Sigmoid colon (tissue), 7 donors: ENCODE measurements at places on chromosomes 6 and 20. TPM values are rescaled to one million over a fixed set of nuclear protein-coding genes. Genes with fewer than 3 reads are reported as not detected.

GRCh38 chr20:33441142-33441955 is 2.2 kb downstream of the SNTA1 start:
- DNase-seq = no peak
- H3K4me1 ChIP-seq = peaks cover 30% of the 10 kb centered on the region
- no peak overlapping the region for H3K4me3 ChIP-seq
- peaks cover 1% of the 10 kb centered on the region for H3K36me3 ChIP-seq
- H3K27ac ChIP-seq = peak overlapping the region; percentile 37
- H3K27me3 ChIP-seq = no peaks in the 10 kb centered on the region

DNA sequence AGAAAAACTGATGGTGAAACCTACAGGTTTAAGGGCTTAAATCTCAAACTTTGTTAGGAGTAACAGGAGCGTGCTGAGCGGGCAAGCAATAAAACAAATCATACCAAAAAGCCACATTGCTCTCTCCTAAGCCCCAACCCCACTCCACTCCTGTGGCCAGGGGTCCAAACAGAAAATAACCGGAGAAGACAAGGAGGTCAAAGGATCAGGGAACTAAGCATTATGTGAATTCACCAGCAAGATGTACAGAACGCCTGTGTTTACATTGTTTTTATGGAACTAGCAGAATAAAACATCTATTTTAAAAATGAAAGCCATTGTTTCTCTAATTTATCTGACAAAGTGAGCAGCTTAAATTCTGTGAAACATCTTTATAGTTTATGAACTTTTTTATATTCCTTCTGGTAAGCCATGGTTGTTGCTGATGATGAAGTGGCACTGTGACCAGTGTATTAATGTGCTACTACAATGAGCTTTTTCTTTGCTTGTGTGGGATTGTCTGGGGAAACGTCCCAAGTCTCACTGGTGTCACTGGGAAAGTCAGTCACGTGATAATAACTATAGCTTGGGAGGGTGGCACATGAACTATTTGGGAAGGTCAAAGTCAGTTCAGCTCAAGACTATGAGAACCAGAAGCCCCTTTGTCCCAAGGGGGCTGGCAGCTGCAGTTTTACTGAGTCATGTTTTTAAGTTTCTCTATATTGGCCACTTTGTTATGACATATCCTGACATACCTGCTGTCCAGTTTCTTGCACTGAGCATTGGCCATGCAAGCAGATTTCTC is 9.8 kb downstream of the FAM210B start:
- no peaks in the 10 kb centered on the region for H3K27me3 ChIP-seq
- peaks cover 14% of the 10 kb centered on the region for H3K36me3 ChIP-seq
- no peak overlapping the region for H3K4me3 ChIP-seq
- no peaks in the 10 kb centered on the region for H3K4me1 ChIP-seq
- no peak for DNase-seq

DNA sequence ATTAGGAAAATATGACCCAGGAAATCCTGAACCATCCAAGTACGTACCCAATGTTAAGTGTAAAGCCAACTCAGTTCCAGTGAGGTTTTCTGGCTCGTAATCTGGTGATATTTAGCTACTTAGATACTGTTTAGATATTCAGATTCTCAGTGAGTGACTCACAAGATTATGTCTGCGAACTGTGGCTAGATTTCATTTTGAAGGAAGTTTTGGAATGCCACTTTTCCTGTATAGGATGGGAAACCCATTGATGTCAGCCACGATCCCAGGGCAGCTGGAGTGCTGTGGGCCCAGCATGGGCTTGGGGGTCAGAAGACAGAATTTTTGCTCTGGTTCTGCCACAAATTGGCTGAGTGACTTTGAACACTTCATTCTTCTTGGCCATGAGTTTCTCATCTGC is 76.3 kb downstream of the TMEM170B start:
- no peak for DNase-seq
- no peak overlapping the region for H3K27ac ChIP-seq
- H3K4me3 ChIP-seq = no peak overlapping the region
- no peaks in the 10 kb centered on the region for H3K27me3 ChIP-seq
- H3K4me1 ChIP-seq = peaks cover 11% of the 10 kb centered on the region
- H3K36me3 ChIP-seq = no peaks in the 10 kb centered on the region

- no peak overlapping the region for H3K27ac ChIP-seq
- no peaks in the 10 kb centered on the region for H3K27me3 ChIP-seq
- no peaks in the 10 kb centered on the region for H3K4me1 ChIP-seq
- no peaks in the 10 kb centered on the region for H3K36me3 ChIP-seq
- no peak overlapping the region for H3K4me3 ChIP-seq
Measured at GRCh38 chr6:135464634-135465033, 32.9 kb downstream of the AHI1 start.

DNA sequence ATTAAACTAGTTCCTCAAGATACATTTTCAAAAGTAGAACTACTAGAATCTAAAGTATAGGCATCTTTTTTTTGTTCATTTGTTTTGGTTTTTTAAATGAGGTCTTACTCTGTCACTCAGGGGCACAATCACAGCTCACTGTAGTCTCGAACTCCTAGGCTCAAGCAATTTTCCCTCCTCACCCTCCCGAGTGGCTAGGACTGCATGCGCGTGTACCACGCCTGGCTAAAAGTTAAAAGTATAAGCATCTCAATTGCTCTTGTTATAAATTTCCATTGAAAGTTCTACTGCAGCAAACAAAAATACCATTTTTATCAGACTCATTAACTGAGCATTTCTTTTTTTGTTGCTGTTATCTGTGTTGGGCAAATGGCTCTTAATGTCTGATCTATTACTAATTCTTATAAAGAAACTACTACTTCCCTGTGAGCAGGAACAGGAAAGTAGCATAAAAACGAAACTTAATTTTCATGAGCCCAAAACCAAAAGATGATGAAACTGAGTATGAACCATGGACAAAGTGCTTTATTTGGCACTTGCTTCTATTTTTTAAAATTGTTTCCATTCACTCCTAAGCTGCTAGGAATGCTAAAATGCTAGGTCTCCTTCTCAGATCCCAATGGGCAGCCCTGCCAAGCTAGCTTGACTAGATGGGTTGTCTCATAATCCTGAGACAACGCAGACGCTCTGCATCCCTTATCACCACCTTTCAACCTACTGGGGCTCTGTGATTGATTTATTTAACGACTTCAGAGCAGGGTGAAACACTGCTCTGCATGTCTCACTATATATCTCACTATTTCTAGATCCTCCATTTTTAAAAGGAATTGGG is 36.9 kb downstream of the TRPC4AP start:
- H3K27me3 ChIP-seq = no peaks in the 10 kb centered on the region
- no peak overlapping the region for H3K27ac ChIP-seq
- H3K4me3 ChIP-seq = no peak overlapping the region
- peaks cover 3% of the 10 kb centered on the region for H3K4me1 ChIP-seq

- peaks cover 27% of the 10 kb centered on the region for H3K4me1 ChIP-seq
- peak within 1 kb of the TSS; percentile 77 for H3K27ac ChIP-seq
- no peaks in the 10 kb centered on the region for H3K27me3 ChIP-seq
- no peaks in the 10 kb centered on the region for H3K36me3 ChIP-seq
- peak; percentile 97 for DNase-seq
Measured at GRCh38 chr20:31605031-31605901, at the start of gene ID1. TSS of gene ID1 (plus strand) at chr20:31605289. CDS start at chr20:31605388, 99 bp downstream.

DNA sequence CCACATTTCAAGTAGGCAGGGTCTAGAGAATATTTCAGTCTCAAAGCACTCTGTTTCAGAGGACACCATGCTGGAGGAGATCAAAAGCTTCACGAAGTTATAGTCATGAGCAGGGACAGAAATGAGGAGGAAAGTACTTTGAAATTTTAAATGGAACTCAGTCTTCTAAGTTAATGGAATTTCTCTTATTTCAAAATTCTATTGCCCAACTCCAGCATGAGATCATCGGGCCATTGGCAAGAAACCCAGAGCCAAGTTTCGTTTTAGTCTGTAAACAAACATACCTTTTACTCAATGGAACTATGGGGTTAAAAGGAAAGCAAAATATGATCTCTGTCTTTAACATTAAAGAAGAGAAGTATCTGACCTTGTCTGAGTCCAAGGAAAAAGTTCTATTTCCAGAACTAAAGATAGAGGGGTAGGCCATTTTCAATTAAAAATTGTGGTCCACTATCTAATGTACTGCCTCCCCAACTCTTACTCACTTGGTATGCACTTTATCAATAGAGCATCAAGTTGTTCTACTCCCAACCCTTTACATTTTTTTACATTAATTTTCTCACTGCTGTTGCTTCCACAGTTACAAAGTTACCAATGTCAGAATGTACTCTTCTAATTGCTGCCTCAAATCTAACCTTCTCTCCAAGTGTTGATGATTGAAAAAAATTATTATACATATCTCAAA is 235.3 kb upstream of the NRSN1 start:
- H3K4me1 ChIP-seq = no peaks in the 10 kb centered on the region
- H3K27ac ChIP-seq = no peak overlapping the region
- DNase-seq = no peak
- no peaks in the 10 kb centered on the region for H3K36me3 ChIP-seq
- H3K27me3 ChIP-seq = no peaks in the 10 kb centered on the region

GRCh38 chr6:113860181-113860955 is 3.2 kb downstream of the MARCKS start:
- DNase-seq = peak; percentile 75

DNA sequence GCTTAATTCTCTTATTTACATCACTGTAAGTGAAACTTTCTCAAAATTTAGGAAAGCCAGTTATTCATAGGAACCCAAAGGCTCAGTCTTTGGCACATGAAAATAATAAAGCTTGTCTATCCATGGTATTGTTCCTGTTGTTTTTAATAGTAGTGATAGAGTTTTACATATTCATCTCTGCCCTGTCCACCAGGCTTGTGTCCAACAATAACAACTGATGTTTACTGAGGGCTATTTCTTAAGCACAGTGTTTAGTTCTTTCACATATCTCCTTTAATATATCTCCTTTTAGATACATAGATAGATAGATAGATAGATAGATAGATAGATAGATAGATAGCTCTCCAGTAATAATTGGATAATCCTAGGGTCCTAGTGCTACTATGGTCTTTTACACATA is 34.2 kb downstream of the FOXQ1 start:
- H3K27me3 ChIP-seq = no peaks in the 10 kb centered on the region
- no peaks in the 10 kb centered on the region for H3K4me1 ChIP-seq
- no peaks in the 10 kb centered on the region for H3K36me3 ChIP-seq
- DNase-seq = no peak
- H3K4me3 ChIP-seq = no peak overlapping the region
- peak overlapping the region; percentile 48 for H3K27ac ChIP-seq

DNA sequence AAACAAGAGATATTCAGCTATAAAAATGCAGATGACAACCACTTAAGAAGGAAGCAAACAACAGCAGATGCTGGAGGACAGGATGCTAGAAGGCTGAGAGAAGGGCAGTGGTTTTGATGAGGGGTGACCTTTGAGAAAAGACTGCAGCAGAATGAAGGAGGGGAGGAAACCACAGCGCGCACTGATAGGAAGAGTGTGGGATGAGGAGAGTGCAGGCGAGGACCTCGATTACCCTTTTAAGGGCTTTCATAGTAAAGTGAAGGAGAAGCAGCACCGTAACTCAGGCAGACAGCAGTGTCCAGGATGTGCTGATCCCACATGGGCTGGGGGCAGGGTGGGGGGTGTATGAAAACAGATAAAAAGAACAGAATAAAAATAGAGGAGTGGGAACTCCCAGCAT is 19.2 kb downstream of the ZBTB2 start:
- H3K36me3 ChIP-seq = no peaks in the 10 kb centered on the region
- no peak overlapping the region for H3K4me3 ChIP-seq
- DNase-seq = no peak
- H3K4me1 ChIP-seq = peaks cover 15% of the 10 kb centered on the region
- H3K27ac ChIP-seq = no peak overlapping the region

DNA sequence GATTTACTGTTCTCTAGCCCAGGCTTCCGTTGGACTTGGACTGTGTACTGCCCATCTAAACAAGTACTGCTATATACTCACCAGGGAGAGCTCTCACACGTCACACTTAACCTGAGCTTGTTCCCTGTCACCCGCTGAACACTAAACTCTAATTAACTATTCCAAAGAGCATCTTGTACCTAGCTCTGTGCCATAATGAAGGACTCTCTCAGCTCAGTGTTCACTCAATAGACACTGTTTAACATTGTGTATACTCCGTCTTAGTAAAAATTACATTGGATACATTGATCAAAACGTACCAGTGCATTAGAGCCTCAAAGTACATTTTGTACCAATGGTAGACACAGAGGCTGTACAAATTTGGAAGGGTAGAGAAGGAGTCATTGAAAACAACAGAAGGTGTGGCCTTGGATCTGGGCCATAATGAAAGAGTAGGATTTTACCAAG is 55.4 kb upstream of the EPHA7 start:
- no peaks in the 10 kb centered on the region for H3K36me3 ChIP-seq
- DNase-seq = peak; percentile 84
- H3K4me3 ChIP-seq = no peak overlapping the region
- H3K27ac ChIP-seq = peak overlapping the region; percentile 80
- H3K4me1 ChIP-seq = no peaks in the 10 kb centered on the region

DNA sequence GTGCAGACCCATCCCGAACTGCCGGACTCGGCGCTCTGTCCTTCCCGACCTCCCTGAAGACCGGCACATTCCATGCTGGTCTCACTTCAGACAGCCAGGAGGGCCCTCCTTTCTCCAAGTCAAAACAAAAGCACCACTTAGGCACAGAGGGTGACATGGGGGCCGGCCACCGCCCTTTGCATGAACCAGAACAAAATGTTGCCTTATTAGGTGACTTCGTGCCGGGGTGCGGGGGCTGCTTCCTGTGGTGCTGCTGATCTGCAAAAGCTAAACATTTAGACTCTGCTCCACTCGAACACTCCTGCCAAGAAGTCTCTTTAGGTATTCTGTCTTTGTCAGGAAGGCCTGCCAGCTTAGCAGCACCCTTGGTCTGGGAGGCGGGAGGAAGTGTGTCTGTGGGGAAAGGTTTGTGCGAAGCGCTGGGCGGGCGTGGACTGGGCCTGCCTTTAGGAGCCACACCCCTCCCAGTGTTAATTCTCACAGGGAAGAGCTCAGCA is 133.8 kb downstream of the SMOC2 start:
- peak overlapping the region; percentile 79 for H3K27ac ChIP-seq
- no peaks in the 10 kb centered on the region for H3K36me3 ChIP-seq
- H3K27me3 ChIP-seq = no peaks in the 10 kb centered on the region
- H3K4me3 ChIP-seq = no peak overlapping the region

- no peaks in the 10 kb centered on the region for H3K36me3 ChIP-seq
- H3K27me3 ChIP-seq = peaks cover 20% of the 10 kb centered on the region
- no peak overlapping the region for H3K27ac ChIP-seq
- no peak for DNase-seq
Measured at GRCh38 chr6:40387127-40387870, 199.9 kb downstream of the LRFN2 start.

- no peaks in the 10 kb centered on the region for H3K36me3 ChIP-seq
- DNase-seq = no peak
- no peak overlapping the region for H3K4me3 ChIP-seq
Measured at GRCh38 chr6:39053854-39054576, 5.4 kb downstream of the GLP1R start.

Gene MYBL2
- 40.6 TPM for polyA plus RNA-seq

Gene HLA-DQA1
- 250 TPM for polyA plus RNA-seq

Gene HLA-DQB1
- 182 TPM for polyA plus RNA-seq

Gene CRIP3
- polyA plus RNA-seq = not detected

Gene ERVFRD-1
- 0.60 TPM for polyA plus RNA-seq
